ENCODE measurements at places on chromosomes 2 and 18.

- DNase-seq = no peak
These were observed 87.4 kb downstream of the MYT1L start for GRCh38 chr2:2243666-2244065.

GRCh38 chr2:45904946-45905631 lies 253.6 kb downstream of the PRKCE start:
- no peak for DNase-seq

- peak; percentile 23 for DNase-seq
These were observed 64.7 kb downstream of the CCDC148 start for GRCh38 chr2:158391876-158392275.

- DNase-seq = no peak
These were observed 134.2 kb downstream of the PLCL1 start for GRCh38 chr2:197938555-197938954.

GRCh38 chr2:128284841-128285240 lies 33.8 kb downstream of the HS6ST1 start:
- no peak for DNase-seq
